ENCODE measurements at places on chromosomes 12 and 14. TPM values are rescaled to one million over a fixed set of nuclear protein-coding genes. Genes with fewer than 3 reads are reported as not detected.

- DNase-seq: no peak
Measured at GRCh38 chr12:68617160-68617926, 6.6 kb downstream of the RAP1B start.

- no peak for DNase-seq
Measured at GRCh38 chr14:68950111-68950510, 29.0 kb downstream of the ACTN1 start.

Gene PPP1R1A
- not detected for total RNA-seq

Gene TUNAR
- not detected for total RNA-seq

Gene RPL10L
- total RNA-seq: not detected

Gene SMIM41
- total RNA-seq: not detected

Gene SYCP3
- not detected for total RNA-seq

Gene RNASE4
- total RNA-seq: 0.50 TPM

Gene MBIP
- 33.0 TPM for total RNA-seq

DNA sequence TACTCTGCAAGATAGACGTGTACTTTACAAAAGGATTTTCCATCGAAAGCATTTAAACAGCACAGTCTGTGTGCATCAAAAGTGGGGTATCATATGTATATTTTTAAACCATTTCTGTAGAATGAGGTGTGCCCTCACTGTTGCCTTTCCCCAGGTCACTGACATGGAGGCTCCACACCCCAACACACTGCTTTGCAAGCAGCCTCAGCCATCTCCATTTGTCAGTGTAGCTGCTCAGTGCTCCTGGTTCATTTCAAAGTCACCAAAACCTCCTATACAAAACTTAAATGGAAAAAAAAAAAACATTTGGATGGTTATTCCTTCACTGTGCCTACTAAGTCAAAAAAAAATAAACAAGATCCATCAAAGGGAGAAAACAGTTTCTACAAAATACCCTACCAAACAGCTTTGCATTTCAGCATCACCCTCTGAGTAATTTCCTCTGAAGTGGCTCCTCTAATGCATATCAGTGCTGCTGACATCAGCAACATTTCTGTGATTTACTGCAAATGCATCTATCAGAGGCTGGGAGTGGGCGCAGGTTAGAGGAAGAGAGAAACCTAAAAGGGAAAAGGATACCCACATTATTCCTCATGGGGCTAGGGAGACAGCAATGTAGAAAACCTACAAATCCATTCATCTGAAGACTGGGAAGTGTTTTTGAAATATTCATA, 46.0 kb downstream of the KCNK10 start:
- DNase-seq: no peak

DNA sequence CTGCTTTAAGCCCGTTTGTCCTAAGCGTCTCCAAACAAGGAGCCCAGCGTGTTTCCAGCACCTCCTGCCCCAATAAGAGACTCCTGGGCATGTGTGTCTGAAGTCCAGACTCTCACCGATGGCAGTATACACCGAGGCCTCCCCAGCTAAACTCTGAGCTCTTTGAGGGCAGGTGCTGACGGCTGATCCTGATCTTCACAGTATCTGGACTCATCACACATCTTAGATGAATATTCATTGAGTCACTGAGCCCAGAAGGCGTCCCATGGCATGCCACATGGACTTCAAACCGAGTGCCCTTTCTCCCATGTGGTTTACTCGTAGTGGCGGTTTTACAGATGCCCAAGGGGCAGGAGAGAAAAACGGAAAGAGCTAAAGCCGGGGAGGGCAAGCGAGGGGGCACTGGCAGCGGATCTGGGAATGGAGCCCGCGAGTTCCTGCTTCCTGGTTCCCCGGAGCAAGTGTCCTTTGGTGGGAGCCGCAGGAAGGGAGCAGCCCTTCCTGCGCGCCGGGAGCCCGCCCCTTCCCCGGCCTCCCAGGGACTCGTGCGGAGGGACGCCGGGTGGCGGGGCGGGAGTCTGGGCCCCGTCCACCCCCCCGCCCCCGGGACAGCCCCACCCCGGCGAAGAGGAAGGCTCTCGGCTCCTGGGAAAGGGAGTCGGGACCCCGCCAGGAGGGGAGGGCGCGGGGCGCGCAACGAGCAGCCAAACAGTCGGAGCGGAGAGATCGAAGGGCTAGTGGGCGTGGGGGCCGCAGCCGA, 585 bp upstream of the TEAD4 start:
- DNase-seq: peak; percentile 28

Gene GPHN
- 37.5 TPM for total RNA-seq

DNA sequence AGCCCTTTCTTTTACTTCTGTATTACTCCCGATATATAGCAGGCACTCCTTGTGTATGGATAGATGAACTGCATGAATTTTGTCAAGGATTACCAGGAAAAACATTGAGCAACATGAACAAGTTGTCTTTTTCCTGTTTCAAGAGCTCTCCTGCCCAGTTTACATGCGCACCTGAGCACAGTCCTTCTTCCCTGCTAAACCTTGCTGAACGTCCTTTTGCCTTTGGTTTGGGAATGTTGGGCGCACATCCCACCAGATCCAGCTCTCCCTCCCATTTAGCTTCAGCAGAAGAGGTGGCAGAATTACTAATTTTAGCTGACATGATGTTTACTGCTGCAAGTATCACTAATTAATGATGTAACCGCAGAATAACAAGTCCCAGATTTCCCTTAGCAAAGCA, 121.4 kb upstream of the TMCC3 start:
- DNase-seq: no peak

GRCh38 chr14:72692696-72693095, 201.2 kb downstream of the DPF3 start:
- DNase-seq: no peak

All from activated CD4-positive, alpha-beta T cell treated with anti-CD3 and anti-CD28 coated beads for 36 hours (primary cell).